NCI-H2107 (cell line): ENCODE measurements at places on chromosomes 5 and 9.

- DNase-seq, result no peak
Observed at GRCh38 chr9:13122756-13123369, 156.6 kb downstream of the MPDZ start.

DNA sequence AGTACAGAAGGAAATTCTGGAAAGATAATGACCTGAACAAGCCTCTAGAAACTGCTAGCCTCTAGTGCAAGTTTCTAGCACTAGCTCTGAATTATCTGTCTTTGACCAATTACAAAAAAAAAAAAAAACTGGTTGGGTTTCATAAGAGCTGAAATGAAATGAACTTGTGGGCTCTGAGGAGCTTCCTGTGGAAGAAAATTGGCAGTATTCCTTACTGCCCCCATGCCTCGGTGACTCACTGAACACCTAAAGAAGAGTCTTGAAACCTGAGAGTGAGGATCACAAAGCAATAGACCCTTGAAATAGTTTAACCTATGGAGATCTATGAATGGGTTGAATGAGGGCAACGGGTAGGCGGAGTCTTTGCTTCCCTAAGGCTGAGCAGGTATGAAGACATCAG, 263.6 kb upstream of the RASA1 start:
- DNase-seq, result no peak

DNA sequence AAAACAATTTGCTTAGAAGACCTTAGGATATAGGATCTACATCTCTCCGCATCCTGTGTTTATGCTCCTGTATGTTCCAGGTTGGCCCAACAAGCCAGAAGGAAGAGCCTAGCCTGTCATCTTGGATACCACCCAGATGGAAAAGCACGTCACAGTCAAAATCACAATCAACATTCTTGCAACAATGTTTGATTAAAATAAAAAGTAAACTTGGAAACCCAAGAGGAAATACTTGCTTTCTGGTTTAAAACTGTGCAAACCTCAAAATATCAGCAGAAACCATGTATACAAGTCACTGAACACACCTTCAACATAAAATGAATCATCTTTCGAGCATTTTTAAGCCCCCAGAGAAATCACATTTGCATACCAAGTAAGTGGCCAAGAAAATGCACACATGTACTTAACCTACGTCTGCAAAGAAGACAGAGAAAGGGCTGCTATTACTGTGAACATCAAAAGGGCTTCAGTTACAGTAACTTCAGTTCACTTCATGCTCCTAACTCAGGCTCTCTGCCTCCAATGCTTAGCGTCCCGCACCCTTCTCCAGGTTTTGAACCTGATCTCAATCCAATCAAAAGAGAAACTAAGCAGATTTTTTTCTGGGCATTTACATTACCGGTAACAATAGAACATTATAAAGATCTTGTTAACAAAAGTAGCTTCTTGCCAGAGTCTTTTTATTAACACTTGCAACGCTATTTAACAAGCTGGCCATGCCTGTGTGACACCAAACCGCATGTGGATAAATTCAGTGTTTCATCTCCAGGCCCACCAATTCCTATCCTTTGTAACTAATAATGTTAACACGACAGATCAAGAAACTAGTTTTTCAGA, 1.3 kb downstream of the ENC1 start:
- DNase-seq, result no peak

DNA sequence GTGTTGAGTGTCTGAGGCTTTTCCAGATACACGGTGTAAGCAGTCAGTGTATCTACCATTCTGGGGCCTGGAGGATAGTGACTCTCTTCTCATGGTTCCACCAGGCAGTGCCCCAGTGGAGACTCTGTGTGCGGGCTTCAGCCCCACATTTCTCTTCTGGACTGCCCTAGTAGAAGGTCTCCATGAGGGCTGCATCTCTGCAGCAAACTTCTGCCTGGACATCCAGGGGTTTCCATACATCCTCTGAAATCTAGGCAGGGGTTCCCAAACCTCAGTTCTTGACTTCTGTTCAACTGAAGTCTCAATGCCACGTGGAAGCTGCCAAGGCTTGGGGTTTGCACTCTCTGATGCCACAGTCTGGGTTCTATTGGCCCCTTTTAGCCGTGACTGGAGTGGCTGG, 256.6 kb upstream of the ITGA1 start:
- DNase-seq, result no peak

DNA sequence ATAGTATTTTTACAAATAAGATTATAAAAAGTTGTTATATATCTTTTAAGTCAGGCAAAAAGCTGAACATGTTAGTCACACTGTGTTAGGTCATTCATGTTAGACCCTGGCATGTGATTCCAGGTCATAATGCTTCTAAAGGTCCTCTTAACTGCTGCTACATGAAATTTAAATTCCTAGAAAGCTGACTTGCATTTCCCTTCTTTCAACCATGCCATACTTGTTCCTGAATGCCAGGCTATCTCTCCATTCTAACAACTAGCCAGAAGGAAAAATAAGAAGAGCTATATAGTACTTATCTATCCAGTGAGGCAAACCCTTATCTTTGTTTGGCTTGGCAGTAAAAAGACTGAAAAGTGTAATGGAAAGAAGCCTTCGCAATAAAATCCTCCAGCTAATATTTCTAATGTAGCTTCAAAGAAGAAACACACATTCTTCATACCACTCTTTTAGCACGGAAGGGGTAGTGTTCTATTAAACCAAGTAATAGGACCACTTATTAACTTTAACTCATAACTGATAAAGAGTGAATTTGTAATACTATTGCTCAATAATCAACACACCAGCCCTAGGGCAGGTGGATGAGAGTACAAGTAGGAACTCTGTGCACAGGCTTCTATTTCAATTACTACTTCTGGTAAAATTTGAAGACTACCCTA, 310.2 kb downstream of the PDE4D start:
- no peak for DNase-seq

DNA sequence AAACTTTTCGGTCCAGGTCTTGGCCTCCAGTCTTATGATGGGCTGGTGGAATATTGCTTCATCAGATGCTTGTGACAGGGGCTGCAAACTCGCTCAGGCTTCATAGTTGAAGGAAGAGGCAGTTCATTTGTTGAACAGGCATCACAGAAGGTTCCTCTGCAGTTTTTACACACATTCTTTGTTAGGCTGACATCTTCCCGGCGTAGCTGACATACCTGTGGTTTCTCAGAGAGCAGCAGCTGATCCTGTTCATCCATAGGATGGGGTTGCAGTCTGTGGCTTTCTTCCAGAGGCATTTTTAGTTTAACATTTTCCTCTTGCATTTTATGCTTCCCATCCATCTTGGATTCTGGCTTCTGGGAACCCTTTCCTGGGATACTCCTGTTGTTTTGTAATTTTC, 1255.2 kb downstream of the EFNA5 start:
- no peak for DNase-seq

GRCh38 chr5:50752800-50753199, 86.4 kb downstream of the PARP8 start:
- DNase-seq, result no peak

- DNase-seq, result no peak
Observed at GRCh38 chr5:150009671-150010387, 9.3 kb downstream of the HMGXB3 start.

GRCh38 chr5:100856462-100856861, 46.6 kb downstream of the ST8SIA4 start:
- DNase-seq, result peak; percentile 0

DNA sequence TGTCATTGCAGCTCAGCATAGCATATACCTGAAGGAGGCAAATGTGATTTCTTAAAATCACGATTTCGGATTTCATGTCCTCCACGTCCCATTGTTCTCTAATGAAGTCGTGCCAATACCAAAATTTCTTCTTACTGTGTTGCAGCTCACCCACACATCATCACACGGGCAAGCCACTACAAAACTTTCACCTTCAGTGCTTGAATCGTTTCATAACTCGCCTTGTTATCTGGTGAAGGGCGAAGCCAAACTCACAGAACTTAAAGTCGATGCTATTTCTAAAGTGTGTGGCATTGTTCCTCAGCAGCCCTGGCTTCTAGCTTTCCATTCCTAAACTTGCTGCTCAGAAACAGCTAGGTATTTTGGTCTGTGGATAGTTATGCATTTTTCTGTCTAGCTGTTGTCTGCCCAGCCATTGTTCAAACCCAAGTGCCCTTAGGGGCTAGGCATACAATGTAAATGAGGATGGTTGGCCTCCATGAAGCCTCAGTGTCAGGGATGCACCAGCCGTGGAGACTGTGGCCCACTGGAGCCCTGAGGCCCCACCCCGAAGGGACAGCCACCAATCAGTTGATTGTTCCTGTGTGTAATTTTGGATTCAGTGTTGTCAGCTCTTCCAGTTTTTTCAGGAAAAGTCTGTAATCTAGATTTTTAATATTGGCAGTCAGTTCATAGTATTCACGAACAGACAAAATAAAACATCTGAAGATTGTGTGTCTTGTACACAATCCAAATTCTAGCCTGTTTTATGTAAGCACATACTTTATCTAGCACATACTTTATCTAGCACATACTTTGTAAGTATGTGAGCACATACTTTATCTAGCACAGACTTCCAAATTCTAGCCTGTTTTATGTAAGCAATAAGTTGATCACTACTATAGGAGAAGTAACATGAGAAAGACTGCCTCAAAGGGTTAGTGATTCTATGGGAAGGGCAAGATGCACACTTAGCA, 112.8 kb downstream of the DAPK1 start:
- DNase-seq, result no peak

GRCh38 chr9:83231039-83231438, 168.1 kb upstream of the RASEF start:
- DNase-seq, result no peak

- DNase-seq, result no peak
Observed at GRCh38 chr5:76469656-76470290, 66.7 kb downstream of the IQGAP2 start.

DNA sequence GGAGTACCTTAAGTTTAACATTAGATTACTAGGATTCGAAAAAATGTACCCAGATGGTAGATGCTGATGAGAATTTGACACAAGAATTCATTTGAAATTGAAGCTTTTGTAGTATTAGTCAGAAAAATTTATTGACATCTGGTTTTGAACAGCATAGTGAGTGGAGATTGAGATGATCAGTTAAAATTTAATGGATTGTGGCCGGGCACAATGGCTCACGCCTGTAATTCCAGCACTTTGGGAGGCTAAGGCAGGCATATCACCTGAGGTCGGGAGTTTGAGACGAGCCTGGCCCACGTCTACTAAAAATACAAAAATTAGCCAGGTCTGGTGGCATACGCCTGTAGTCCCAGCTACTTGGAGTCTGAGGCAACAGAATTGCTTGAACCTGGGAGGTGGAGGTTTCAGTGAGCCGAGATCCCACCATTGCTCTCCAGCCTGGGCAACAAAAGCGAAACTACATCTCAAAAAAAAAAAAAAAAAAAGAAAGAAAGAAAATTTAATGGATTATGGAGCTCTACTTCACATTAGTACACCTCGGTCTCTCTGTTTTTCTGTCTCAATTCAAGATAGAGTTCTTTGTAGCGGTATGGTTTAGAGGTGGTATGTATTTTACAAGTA, 21.0 kb downstream of the NDFIP1 start:
- no peak for DNase-seq

- no peak for DNase-seq
Observed at GRCh38 chr9:128149951-128150593, 819 bp downstream of the LCN2 start.

GRCh38 chr9:108182950-108183381, 672.8 kb downstream of the ACTL7B start:
- no peak for DNase-seq

GRCh38 chr9:127865645-127866464, 11.4 kb upstream of the ENG start:
- no peak for DNase-seq

GRCh38 chr5:61965069-61965468, 340.9 kb upstream of the KIF2A start:
- DNase-seq, result no peak

GRCh38 chr5:15731699-15732098, 231.7 kb downstream of the FBXL7 start:
- no peak for DNase-seq

DNA sequence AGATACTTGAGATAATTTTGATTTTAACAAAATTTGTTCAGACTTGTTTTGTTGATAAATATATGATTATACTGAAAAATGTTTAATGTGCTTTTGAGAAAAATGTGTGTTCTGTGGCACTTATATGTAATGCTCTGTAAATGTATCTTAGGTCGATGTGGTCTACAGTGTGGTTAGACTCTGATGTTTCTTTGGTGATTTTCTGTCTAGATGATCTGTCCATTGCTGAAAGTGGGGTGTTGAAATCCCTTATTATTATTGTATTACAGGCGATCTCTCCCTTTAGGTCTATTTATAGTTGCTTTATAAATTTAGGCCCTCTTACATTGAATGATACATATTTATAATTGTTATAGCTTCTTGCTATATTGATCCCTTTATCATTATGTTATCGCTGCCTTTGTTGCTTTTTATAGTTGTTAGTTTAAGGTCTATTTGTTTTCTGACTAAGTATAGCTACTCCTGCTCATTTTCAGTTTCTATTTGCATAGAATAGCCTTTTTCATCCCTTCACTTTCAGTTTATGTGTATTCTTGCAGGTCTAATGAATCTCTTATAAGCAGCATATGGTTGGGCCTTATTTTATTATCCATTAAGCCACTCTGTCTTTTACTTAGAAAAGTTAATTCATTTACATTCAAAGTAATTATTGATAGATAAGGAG, 124.3 kb downstream of the MRPS30 start:
- DNase-seq, result no peak

DNA sequence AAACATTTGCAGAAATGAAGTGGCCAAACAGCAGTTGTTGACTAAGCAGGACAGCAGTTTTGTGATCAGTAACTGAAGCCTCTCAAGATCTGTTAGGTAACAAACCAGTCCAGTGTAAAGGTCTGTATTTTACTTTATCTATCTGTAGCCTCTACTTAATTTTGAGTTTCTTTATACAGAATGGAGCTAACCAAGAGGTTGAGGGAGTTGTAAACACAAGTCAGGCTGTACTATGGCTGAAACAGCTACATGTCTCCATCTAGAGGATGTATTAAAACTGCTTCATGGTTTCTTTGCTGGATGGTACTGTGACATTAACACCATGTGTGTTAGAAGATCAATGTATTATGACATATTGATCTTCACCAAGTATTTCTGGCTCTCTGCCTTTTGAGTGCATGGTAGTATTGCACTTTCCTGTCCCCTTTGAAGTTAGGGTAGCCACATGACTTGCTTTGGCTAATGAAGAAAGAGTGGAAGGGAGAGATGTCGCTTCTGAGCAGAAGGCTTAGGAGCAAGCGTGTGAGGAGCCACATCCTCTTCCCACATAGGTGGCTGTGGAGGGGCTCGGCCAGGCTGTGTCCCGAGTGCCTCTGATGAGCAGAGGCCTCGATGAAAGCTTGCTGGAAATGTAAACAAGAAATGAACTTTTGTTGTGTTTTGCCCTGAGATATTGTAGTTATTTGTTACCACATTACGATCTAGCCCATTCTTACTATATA, 105.6 kb upstream of the PCA3 start:
- no peak for DNase-seq

GRCh38 chr9:14706530-14707140, 13.4 kb upstream of the ZDHHC21 start:
- DNase-seq, result no peak

- DNase-seq, result no peak
Observed at GRCh38 chr9:97357056-97357455, 49.6 kb downstream of the CCDC180 start.

GRCh38 chr9:129650680-129651235, 8.8 kb upstream of the ASB6 start:
- no peak for DNase-seq
